ENCODE measurements at places on chromosomes 12 and 14. TPM values are rescaled to one million over a fixed set of nuclear protein-coding genes. Genes with fewer than 3 reads are reported as not detected.

- DNase-seq, result no peak
- H3K27ac ChIP-seq, result no peak overlapping the region
- H3K4me1 ChIP-seq, result peaks cover 23% of the 10 kb centered on the region
- H3K27me3 ChIP-seq, result no peaks in the 10 kb centered on the region
Measured at GRCh38 chr12:2246358-2246757, 193.6 kb downstream of the CACNA1C start.

DNA sequence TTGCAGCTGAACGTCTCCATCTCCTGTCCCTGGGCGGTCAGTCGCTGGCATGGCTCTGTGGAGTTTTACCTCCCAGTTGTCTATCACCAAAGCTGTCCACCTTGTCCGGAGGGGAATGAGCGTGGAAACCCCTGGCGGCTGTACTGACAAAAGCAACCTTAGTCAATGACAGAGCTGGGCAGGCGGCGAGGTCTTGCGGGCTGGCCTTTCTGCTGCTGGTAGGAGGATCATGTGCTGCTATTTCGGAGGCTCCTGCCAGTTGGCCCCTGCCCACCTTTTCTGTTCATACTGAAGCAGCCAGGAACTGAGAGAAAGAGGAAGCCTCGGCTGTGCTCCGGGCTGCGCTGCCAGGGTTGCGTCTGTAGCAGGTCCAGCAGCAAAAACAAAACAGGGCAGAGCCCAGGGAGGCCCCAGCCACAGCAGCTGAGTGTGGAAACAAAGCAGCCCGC is 57.7 kb downstream of the HMGA2 start:
- no peaks in the 10 kb centered on the region for H3K36me3 ChIP-seq
- peaks cover 29% of the 10 kb centered on the region for H3K4me1 ChIP-seq
- peak overlapping the region; percentile 43 for H3K4me3 ChIP-seq
- peak; percentile 86 for DNase-seq
- peaks cover 3% of the 10 kb centered on the region for H3K27me3 ChIP-seq

C12orf50 gene
- total RNA-seq, result not detected

DNA sequence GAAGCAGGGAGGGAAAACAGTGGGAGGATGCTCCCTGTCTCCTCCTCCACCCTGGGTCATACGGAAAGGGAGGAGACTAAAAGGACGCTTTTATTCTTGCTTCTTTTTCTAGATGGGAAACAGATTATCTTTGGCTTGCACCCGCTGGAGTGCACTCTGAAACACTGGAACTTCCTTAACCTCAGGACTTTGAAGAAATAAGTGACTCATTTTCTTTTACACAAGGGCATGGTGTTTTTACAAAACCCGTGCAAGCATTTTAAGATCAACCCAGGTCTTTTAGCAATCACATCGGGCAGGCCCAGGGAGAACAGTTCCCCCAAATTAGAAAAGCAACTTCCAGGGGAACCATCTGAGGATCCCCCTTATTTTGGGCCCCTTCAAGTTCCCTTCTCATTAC is 80.9 kb upstream of the TSPAN11 start:
- H3K4me3 ChIP-seq, result no peak overlapping the region
- no peak for DNase-seq
- H3K36me3 ChIP-seq, result no peaks in the 10 kb centered on the region
- H3K4me1 ChIP-seq, result peaks cover under 1% of the 10 kb centered on the region
- H3K27ac ChIP-seq, result no peak overlapping the region

DNA sequence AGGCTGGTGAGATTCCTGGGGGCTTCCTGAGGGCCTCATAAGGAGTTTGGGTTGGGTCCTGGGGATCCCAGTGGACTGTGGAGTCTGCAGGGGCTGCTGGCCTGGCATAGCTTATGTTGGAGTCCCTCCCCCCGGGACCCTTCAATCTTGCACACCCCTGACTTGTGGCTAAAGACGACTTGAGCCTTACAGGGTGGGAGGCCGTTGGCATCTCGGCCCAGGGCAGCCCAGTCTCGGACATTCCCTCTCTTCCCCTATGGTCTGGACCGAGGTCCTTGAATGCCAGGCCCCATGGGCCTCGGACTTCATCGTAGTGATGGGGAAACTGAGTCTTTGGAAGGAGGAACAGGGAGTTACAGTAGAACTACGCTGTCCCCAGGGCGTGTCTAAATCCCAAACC is 12.5 kb downstream of the RTL1 start:
- no peaks in the 10 kb centered on the region for H3K36me3 ChIP-seq
- DNase-seq, result no peak
- H3K27me3 ChIP-seq, result no peaks in the 10 kb centered on the region
- no peak overlapping the region for H3K4me3 ChIP-seq
- H3K4me1 ChIP-seq, result peaks cover 5% of the 10 kb centered on the region
- H3K27ac ChIP-seq, result no peak overlapping the region

DNA sequence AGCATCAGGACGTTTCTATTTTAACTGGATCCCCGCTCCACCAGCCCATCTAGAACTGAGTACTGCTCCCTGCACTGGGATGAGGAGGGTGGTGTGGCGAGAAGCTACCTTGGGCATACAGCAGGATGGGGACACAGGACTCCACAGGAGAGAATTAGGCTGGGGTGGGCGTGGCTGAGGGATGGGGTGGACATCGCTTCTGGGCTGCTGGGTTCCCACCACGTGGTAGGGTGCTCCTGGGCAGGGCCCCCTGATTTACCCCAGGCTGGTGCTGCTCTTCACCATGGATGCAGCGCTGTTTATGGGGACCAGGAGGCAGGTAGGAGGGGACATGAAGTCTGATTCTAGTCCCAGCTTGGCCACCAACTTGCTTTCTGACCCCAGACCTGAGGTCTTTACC is 41.9 kb downstream of the VDR start:
- no peaks in the 10 kb centered on the region for H3K4me1 ChIP-seq
- no peak overlapping the region for H3K27ac ChIP-seq
- H3K36me3 ChIP-seq, result no peaks in the 10 kb centered on the region
- H3K4me3 ChIP-seq, result no peak overlapping the region
- DNase-seq, result no peak

PPP2R5E gene
- 15.8 TPM for total RNA-seq

GRCh38 chr14:97707603-97708002 is 910.4 kb downstream of the VRK1 start:
- H3K27me3 ChIP-seq, result no peaks in the 10 kb centered on the region
- H3K4me1 ChIP-seq, result no peaks in the 10 kb centered on the region
- H3K4me3 ChIP-seq, result no peak overlapping the region
- H3K27ac ChIP-seq, result no peak overlapping the region

GRCh38 chr14:24315807-24316596 is 4.7 kb downstream of the LTB4R start:
- no peak overlapping the region for H3K4me3 ChIP-seq
- H3K27ac ChIP-seq, result peak overlapping the region; percentile 88
- H3K36me3 ChIP-seq, result no peaks in the 10 kb centered on the region

GRCh38 chr14:25463480-25463879 is 413.5 kb upstream of the STXBP6 start:
- no peaks in the 10 kb centered on the region for H3K4me1 ChIP-seq
- no peak for DNase-seq
- no peaks in the 10 kb centered on the region for H3K36me3 ChIP-seq

GRCh38 chr12:49536526-49537071 is 2.2 kb upstream of the KCNH3 start:
- DNase-seq, result no peak
- peaks cover 33% of the 10 kb centered on the region for H3K4me1 ChIP-seq
- H3K27ac ChIP-seq, result no peak overlapping the region
- peaks cover 60% of the 10 kb centered on the region for H3K27me3 ChIP-seq

DNA sequence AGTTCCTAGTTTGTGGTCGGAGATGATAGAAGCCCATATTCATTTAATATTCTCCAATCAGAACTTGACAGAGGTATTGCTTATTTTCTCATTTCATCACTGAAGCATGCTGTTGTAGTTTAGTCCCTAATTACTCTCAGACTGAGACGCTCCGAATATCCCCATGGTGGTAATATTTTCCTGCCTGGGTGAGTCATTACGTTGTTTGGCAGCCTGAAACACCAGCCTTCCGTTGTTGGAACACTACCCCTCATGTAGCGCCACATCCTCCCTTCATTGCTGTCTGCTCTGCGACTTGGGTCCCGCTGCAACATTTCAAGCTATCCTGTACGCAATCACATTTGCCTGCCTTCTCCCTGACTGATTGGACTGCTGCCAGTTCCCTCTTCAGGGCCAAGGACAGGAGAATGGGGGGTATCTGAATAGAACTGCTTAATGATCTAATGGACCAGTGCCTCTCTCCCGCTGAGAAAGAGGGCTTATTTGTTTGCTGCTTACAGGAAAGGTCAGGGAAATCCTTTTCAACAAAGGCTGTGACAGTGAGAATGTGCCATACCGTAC is 369.1 kb downstream of the NPAS3 start:
- H3K27me3 ChIP-seq, result no peaks in the 10 kb centered on the region
- no peaks in the 10 kb centered on the region for H3K4me1 ChIP-seq
- no peak overlapping the region for H3K4me3 ChIP-seq

DNA sequence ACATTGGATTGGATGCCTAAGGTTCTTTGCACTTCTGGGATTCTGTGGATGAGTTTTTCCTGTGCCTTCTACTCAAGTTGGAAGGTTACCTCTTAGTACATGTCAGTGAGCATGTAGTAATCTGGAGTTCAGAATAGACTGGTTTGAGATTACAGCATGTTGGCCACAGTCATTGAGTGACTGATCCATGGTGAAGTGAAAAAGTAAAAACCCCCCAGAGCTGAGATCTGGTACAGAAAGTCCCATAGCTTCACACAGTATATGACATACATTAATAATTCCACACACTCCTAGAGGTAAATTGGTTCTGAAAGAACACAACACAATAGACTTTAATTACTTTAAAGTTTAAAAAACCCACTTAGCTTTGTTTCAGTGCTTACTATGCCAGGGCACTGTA is 11.9 kb upstream of the CCND2 start:
- H3K36me3 ChIP-seq, result no peaks in the 10 kb centered on the region
- DNase-seq, result no peak
- H3K4me3 ChIP-seq, result no peak overlapping the region
- H3K27me3 ChIP-seq, result no peaks in the 10 kb centered on the region

- no peaks in the 10 kb centered on the region for H3K27me3 ChIP-seq
- DNase-seq, result no peak
- no peak overlapping the region for H3K4me3 ChIP-seq
- no peak overlapping the region for H3K27ac ChIP-seq
- H3K36me3 ChIP-seq, result peaks cover 17% of the 10 kb centered on the region
Measured at GRCh38 chr12:48954841-48955501, 2.3 kb downstream of the ARF3 start.

APOF gene
- total RNA-seq, result not detected

DNA sequence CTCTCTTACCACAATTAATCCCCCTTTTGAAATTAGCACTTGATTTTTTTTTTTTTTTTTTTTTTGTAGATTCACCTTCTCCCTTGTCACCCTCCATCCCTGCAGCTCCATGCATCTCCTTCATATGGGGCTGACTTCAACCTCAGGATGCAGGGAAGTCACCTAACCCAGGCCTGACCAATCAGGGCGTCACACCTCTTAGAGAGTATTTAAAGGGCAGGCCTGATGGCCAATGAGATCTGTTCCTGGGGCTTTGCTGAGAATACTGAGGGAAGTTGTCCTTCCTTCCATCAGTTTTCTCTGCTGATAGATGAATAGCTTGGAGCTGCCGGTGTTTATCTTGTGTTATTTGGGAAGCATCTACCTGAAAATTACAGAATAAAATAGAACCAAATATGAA is 1104.7 kb upstream of the TMEM132C start:
- no peak overlapping the region for H3K4me3 ChIP-seq
- no peaks in the 10 kb centered on the region for H3K36me3 ChIP-seq
- peaks cover 7% of the 10 kb centered on the region for H3K4me1 ChIP-seq
- H3K27ac ChIP-seq, result no peak overlapping the region

DNA sequence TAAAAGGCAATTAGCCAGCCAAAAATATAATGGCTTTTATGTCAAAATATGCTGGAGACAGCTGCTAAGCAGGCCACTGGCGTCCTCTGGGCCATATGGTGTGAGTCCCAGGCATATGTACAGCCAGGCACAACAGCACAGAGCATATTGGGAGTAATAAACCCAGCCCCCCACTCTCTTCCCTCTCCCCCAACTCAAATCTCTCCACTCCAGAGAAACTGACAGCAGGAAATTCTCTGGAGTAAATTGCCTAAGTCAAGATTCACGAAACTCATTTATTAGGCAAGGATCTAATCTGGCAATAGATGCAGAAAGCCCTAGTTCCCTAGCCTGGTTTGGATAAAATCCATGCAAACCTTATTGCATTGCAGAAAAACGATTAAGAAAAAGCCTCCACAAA is 147.9 kb upstream of the SEL1L start:
- H3K4me3 ChIP-seq, result no peak overlapping the region
- DNase-seq, result no peak
- no peak overlapping the region for H3K27ac ChIP-seq
- H3K27me3 ChIP-seq, result peaks cover 6% of the 10 kb centered on the region
- H3K4me1 ChIP-seq, result no peaks in the 10 kb centered on the region

- H3K36me3 ChIP-seq, result no peaks in the 10 kb centered on the region
- no peak overlapping the region for H3K4me3 ChIP-seq
- H3K4me1 ChIP-seq, result no peaks in the 10 kb centered on the region
- H3K27me3 ChIP-seq, result no peaks in the 10 kb centered on the region
- no peak for DNase-seq
Measured at GRCh38 chr12:75120311-75120711, 89.3 kb downstream of the KCNC2 start.

DNA sequence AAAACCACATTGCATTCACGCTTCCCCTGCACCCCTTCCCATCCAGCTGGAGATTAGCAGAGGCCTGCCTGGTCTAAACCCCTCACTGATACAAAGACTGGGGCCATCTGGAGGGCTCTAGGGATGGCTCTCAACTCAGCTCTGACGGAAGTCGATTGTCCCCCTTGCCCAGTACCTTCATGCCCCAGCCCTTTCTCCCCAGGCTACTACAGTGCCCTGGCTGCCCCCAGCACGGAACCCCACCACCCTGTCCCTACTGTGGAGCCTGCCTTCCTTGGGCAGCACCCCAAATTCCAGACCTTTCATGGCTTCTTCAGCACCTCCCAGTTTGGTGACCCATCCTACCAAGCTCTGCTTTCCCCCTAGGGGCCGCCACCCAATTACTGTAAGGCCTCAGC is 25.6 kb downstream of the ZFP36L1 start:
- no peaks in the 10 kb centered on the region for H3K36me3 ChIP-seq
- no peak overlapping the region for H3K27ac ChIP-seq
- H3K27me3 ChIP-seq, result no peaks in the 10 kb centered on the region
- no peak for DNase-seq
- H3K4me1 ChIP-seq, result peaks cover 12% of the 10 kb centered on the region

DNA sequence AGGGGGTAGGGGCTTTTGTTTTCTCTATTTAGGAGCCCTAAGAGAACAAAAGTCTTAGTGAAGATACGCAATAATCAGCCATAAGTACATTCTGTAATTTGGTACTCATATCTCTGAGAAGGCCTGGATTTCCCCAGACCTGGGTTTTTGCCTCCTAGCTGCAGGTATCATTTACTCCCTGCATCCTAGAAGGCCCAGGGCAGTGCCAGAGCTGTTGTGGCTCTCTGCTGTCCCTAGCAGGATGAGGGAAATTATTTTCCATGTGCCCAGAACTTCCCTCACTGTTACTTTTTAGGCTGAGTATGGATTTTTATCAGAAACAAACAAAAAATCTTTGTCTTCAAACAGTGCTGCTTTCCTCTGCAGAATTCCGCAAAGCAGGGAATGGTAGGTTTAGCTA is 192.5 kb upstream of the SYT1 start:
- no peak overlapping the region for H3K4me3 ChIP-seq
- H3K4me1 ChIP-seq, result no peaks in the 10 kb centered on the region
- no peak overlapping the region for H3K27ac ChIP-seq
- H3K36me3 ChIP-seq, result no peaks in the 10 kb centered on the region
- no peak for DNase-seq

CALM1 gene
- 213 TPM for total RNA-seq

PLCZ1 gene
- not detected for total RNA-seq

MIP gene
- not detected for total RNA-seq

- H3K4me1 ChIP-seq, result no peaks in the 10 kb centered on the region
- no peaks in the 10 kb centered on the region for H3K27me3 ChIP-seq
- no peaks in the 10 kb centered on the region for H3K36me3 ChIP-seq
- no peak overlapping the region for H3K4me3 ChIP-seq
- DNase-seq, result no peak
Measured at GRCh38 chr12:77940011-77940423, 109.3 kb downstream of the NAV3 start.

Measured in stomach (tissue), 19 donors.